NCI-H1092 (cell line): ENCODE measurements at places on chromosomes 11 and 22.

GRCh38 chr11:83572581-83573496 is 286.7 kb upstream of the CCDC90B start:
- no peak for DNase-seq

DNA sequence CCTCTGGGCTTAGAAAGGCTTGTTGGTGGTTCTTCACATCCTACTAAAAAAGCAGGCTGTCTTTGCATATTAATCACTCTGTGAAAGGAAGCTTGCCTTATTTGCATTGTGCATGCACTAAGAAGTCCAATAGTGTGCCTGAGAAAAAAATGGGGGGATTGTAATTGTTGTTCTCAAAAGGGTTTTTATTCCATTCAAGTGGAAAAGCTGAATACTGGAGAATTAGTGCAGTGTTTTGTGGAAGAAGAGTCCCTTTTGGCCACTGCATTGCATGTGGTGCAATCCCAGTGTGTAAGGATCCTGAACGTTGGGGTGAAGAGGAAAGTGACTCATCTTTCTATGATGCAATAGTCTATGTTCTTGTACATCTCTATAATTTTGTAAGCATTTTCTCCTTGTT is 16.5 kb downstream of the NCAM1 start:
- DNase-seq = no peak

GRCh38 chr22:26811647-26811992 is 154.2 kb downstream of the MIAT start:
- no peak for DNase-seq

GRCh38 chr11:115244296-115244695 is 259.9 kb downstream of the CADM1 start:
- peak; percentile 64 for DNase-seq

DNA sequence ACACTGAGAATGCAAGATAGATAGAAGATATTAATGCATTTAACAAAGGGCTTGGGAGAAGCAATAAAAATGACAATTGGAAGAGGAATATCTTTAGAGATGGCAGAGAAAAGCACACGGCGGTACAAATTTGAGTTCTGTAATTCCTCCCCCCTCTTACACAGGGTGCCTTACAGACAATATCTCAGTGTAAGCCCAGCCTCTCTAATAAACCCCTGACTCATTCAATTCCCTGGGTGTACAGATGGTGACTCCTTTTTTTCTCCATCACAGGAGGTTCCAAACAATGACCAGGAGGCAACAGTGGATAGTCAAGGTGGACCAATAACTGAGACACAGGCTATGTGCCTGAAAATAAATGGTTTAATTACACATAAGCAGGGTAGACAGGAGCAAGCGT is 598.6 kb downstream of the OPCML start:
- DNase-seq = no peak

- DNase-seq = no peak
These were observed 13.8 kb upstream of the KAT5 start for GRCh38 chr11:65698205-65698604.

DNA sequence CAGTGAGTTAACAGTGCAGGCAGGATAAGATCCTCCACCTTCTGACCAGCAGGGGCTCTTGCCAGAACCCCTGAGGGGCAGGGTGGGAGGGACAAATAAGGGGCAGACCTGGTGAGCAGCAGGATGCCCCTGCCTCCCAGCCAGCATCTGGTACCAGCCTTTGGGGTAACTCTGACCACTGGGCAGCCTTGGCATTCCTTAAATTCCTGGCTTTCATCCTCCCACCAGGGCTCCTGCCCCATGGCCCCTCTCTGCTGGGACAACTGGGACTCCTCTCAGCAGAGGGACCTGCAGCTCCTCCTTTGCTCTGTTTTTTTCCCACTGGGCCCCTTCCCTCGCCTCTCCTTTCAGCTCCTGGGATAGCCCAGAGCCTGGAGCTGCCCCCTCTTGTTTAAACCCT is 98.0 kb upstream of the CD82 start:
- no peak for DNase-seq

DNA sequence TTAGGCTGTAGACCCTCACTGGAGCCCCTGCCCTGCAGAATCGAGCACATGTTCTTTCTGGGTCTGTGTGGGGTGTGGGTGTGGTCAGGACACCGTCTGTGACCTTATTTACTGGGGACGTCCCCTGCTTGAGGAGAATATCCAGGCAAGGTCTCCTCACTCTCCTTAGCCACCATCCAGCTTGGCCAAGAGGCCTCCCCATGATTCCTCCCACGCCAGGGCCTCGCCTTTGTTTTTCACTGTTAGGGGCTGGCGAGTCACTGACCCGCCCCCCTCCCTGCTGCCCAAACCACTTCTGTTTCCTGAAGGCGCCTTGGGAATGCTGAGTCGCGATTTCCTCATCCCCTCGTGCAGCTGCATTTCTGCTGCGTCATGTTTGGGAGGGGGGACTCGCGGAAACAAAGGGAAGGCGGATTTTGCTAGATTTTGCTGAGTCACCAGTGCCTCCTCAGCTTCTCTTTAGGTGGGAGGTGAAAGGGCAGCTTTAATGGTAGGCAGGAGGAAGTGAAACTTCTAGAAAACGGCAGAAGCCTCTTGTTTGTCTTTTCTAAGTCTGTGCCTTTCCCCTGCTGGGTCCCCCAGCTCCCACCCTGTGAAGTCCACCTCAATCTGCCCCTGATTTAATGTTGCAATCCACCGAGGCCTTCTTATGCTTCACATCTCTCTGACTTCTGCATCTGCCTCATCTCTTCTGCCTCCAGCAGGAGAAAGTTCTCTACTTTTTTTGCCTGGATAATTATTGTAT is 4.0 kb upstream of the HMOX1 start:
- DNase-seq = peak; percentile 23

- no peak for DNase-seq
These were observed 63.3 kb downstream of the LDLRAD3 start for GRCh38 chr11:36007127-36007655.

GRCh38 chr22:39270280-39270679 is 25.5 kb upstream of the PDGFB start:
- DNase-seq = no peak

DNA sequence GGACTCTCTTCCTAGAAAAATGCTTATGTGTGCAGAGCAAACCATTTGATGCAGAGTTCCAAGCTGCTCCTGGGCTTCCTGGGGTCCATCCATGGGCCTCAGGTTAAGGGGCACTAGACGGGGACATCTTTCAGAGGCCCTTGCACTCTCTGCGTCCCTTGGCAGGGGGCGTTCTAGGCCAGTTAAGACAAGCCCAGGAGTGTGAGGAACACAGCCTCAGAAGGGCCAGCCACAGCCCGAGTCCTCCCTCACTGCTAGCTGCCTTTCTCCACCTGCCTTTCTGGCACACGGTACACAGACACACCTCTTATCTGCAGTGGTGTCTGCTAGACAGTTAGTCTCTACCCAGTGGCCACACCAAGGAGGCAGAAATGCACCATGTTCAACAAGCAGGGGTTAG is 18.0 kb upstream of the BID start:
- DNase-seq = no peak

DNA sequence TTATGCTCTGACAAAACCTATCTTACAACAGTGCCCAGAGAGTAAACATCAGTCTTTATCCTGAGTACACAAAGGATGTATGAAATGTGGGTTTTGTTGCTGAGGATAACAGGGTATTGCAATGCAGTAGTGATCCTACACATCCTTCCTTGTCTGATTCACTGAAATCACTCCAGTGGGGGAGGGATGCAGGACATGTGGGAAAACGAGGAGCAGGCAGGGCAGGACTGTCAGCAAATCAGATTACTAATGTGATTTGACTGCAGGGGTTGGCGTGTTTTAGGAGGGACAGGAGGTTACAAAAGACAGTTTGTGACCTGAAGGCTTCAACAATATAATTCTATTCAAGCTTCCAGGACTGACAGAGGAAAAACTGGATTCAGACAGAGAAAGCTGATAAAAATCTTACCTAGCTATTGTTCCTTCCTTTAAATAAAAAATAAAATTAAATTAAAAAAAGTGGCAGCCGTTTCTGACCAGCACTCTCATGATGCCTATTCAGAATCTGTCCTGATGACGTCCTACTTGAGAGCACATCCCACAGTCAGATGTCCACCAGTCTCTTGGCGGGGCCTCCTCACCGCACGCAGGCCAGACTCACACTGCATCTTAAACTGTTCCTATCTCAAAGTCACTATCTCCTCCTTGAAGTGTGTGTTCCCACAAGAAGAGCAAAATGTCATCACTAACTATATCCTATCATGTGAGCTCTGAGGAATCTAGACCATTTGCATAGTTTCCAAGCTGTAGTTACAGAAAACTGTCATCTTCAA is 50.6 kb upstream of the MN1 start:
- no peak for DNase-seq

GRCh38 chr11:78576549-78577097 is 2.0 kb upstream of the NARS2 start:
- peak; percentile 87 for DNase-seq

DNA sequence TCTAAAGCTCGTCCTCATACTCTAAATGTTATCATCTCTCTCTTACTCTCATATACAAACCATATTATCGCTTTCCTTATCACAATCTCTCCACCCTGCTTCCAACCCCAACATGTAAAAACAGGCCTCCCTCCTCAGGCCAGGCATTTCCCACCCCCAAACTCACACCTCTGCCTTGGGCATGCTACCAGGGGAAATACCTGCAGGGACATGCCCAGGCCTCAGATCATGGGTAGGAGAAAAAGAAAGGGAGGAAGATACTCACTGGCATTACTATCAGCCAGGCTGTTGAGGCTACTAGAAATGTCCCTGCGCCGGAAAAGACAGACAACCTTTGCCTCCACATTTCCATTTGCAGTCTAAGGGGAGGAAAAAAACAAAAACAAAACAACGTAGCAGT is 1.8 kb downstream of the MTA2 start:
- no peak for DNase-seq

- DNase-seq = no peak
These were observed 14.0 kb downstream of the GRAMD4 start for GRCh38 chr22:46634011-46634699.

- no peak for DNase-seq
These were observed 93.0 kb downstream of the SLC1A2 start for GRCh38 chr11:35326266-35326879.

- DNase-seq = no peak
These were observed 32.2 kb upstream of the WNT11 start for GRCh38 chr11:76238551-76238950.

DNA sequence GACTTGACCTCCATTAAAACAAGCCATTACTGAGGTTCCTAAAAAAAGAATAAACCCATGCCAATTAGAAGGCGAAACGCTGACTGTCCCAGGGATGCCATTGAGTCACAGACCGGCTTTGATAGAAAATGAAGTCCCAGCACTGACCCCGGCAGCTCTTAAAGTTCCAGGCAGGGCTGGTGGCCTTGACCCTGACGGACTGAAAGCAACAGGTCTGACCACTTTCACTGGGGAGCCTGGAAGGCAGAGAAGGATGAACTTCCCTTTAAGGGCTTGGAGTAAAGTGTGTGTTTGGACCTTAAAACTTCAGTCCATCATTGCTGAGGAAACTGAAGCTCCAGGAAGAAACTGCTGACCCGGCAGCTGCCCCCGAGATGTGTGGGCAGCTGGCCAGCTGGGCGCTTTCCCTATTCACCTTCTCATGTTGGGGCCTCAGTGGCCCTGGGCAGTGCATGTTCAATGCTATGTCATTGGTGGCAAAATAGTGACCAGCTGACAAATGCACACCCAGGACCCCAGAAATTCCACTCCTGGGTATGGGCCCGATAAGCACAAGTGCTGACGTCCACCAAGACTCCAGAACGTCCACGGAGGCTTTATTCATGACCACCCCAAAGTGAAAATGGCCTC is 18.9 kb upstream of the EFCAB6 start:
- no peak for DNase-seq

DNA sequence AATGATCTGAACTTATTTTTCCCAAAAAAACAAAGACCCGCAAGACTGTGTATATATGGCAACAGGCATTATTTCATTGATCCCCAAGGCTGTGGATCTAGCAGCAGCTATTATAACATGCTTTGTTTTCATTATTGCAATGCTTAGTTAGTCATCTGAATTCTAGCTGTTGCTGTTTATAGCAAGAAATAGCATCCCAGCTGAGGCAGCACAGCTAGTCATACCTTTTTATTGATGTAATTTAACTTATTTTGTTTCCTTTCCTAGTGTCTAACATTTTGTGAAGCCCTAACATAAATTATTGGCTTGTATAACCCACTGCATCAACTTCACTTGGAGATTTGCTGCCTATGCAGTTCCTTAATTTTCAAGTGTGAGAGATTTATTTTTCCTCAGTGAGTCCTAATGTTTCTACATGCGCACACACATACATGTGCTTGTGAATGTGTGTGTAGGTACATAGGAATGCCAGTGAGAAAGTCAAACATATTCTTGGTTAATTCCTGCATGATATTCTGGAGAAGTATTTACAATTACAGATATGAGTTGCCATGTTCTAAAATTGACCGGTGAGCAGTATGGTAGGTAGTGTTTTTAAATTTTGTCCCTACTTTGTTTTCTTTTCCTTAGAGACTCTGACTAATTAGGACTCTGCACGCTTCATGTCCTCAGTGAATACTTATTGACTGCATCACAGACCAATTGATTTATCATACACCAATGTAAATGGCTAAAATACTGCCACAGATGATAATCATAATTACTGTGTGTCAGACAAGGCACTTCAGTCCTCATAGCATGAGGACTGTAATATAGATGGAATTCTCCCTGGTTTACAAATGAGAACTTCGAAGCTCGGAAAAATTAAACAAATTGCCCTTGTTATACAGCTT is 119.3 kb downstream of the WNT11 start:
- no peak for DNase-seq

DNA sequence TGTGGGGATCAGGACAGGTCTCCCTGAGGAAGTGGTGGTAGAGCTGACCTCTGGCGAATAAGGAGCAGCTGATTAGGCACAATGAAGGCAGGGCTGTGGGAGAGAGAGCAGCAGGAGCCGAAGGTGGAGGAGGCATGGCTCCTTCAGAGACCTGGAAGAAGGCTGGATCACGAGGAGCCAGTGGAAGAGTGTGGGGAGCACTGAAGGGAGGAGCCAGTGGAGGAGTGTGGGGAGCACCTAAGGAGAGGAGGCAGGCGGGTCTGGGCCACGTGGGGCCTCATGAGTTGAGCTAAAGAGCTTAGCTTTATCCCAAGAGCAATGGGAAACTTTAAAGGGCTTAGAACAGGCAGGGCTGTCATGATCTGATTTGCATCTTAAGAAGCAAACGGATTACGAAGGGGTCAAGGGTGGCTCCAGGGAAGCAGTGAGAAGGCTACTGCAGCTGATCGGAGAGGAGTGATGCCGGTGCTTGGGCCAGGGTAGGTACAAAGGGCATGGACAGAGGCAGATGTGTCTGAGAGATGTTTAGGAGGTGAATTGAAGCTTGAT is 44.9 kb upstream of the EIF3D start:
- no peak for DNase-seq

- DNase-seq = no peak
These were observed 92.8 kb downstream of the NXPE2 start for GRCh38 chr11:114771172-114771571.
